ENCODE measurements at places on chromosomes 4 and X.
A peak's percentile ranks its signal among the peaks of the same experiment; 100 is the strongest.

GRCh38 chr4:79759793-79760192, 313.2 kb downstream of the ANTXR2 start:
- DNase-seq, result no peak

DNA sequence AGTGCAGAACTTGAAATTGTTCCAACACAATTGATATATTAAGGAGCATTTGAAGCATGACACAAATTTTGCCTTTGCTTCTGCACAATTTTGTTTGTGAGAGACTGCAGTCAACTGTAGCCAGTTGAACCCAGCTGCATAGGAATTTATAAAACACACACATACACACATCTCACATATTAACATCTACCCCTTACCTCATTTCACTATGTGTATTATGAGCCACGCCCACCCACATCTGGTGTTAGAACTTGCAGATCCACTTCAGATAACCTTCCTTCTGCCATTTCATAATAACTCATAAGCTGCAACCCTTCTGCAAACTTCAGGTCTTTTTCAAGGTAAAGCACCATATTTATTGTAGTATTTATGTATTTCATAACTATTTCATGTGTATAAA, 188.1 kb upstream of the WDFY3 start:
- no peak for DNase-seq

DNA sequence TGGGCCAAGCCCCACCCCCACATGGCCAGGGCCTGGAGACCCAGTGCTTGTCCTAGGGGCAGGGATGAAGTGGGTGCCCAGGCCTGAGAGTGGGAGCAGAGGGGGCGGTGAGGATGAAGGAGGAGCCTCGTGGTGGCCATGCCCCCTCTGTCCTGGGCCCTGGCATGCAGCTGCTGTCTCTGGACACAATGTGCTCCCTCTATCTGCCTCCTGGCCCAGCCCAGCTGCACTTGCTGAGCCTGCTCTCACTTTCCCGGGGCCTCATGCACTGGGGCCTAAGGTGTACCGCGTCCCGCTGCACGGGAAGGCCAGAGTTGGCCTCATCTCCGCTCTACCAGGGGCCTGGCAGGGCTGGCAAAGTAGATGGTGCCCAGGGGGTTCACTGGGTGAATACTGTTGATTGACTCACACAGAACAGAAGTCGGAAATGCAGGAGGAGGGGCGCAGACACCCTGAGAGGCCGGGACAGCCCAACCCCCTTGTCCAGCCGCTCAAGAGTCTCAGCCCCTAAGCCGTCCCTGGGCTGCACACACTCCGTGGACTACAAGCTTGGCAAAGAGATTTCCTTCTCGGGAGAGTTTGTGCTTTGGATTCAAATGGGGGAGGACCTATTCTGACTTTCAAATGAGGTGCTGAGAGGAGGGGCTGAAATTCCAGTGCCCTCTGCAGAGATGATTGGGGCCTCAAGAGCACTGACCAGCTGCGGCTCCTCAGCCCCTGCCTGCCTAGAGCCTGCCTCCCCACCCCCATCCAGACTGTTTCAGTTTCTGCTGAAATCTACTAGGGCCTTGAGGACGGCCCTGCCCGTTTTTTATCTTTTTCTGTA, 112.4 kb downstream of the PSAPL1 start:
- no peak for DNase-seq

DNA sequence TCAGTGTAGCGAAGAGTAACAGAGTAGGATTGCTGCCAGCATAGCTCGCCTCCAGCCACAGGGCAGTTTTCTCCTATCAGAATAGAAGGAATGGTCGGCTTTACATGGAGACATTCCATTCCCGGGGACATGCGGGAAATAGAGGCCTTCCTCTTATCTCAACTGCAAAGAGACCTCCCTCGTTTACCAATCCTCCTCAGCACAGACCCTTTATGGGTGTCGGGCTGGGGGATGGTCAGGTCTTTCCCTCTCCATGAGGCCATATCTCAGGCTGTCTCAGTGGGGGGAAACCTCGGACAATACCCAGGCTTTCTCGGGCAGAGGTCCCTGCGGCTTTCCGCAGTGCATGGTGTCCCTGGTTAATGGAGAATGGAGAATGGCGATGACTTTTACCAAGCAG, 285.0 kb downstream of the ASMT start:
- no peak for DNase-seq

DNA sequence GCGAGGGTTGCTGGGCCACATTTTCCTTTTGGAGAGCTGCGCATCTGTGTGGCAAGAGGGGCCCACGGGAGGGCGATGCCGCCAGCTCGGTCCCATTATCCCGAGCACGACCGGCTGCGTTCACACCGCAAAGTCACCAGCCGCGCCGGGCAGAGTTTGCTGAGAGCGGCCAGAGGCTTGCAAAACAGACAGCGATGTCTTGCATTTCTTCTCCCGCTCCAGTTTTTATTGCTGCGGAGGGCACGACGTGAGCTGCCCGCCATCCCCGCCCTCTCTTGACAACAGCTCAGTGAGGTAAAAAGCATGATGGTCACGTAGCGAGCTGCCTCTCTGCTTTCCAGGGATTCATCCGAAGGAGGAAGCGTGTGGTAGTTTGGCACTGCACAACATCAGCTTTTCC, 102.1 kb upstream of the TENM3 start:
- no peak for DNase-seq

- no peak for DNase-seq
Observed at GRCh38 chr4:25131926-25132325, 28.3 kb downstream of the SEPSECS start.

DNA sequence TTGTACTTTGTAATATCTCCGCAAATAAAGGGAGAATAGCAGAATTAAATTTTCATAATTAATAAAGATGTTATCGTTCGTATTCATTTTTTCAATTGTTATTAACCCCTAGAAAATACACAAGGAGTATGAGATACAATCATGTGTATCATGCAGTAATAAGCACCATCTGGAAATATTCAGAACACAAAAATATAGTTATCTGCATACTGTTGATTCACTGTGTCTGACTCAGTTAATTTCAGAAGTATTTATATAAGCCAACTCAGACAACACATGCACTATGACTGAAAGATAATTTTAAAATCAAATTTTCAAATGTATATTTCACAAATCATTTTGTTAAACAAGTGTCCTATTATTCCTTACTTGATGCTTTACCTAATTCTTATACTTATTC, 1954.8 kb downstream of the ARAP2 start:
- no peak for DNase-seq

DNA sequence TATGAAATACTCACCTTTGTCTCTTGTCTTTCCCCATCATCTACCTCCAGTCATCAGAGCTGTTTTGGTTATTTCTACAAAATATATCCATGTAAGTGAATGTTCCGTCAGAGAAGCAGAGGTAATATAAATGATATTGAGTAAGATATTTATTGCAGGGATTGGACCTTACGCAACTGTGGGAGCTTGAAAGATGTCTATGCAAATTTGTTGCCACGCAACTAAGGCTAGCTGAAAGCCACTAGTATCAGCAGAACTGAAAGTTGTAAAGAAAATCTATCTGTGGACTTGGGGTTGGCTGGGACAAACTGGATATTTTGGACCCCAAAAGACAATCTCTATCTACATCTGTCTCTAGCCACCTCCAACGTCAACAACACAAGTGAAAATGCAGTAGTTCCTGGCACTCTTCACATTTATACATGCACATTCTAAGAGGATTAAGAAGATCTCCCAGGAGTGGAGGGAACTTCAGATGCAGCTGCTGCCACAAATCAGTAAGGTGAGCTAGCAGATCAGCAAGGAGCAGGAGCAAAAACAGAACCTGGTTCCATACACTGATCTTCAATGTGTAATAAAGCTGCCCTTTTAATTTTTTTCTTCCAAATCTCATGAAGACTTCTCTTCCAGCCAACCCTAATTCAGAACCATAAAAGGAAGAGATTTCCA, 8.5 kb upstream of the CCSER1 start:
- no peak for DNase-seq

- DNase-seq, result peak; percentile 2
Observed at GRCh38 chr4:80576796-80577195, 241.3 kb downstream of the CFAP299 start.

- no peak for DNase-seq
Observed at GRCh38 chr4:40300371-40301162, 34.6 kb upstream of the CHRNA9 start.
